ENCODE measurements at places on chromosomes 7 and 10.
A peak's percentile ranks its signal among the peaks of the same experiment; 100 is the strongest.

DNA sequence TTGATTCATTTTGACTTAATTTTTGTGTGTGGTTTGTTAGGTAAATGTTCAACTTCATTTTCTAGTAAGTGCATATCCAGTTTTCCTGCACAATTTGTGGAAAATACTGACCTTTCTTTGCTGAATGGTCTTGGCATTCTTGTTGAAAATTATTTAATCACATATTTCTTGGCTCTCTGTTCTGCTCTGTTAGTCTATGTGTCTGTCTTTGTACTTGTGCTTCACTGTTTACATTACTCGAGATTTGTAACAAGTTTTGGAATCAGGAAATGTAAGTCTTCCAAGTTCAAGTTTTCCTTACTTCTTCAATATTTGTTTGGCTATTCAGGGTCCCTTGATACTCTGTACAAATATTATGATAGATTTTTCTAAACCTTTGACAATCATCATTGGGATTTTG is 838.2 kb upstream of the POM121L12 start:
- DNase-seq = no peak

- peak; percentile 66 for DNase-seq
Measured at GRCh38 chr10:22824984-22825383, 102.9 kb upstream of the ARMC3 start.

DNA sequence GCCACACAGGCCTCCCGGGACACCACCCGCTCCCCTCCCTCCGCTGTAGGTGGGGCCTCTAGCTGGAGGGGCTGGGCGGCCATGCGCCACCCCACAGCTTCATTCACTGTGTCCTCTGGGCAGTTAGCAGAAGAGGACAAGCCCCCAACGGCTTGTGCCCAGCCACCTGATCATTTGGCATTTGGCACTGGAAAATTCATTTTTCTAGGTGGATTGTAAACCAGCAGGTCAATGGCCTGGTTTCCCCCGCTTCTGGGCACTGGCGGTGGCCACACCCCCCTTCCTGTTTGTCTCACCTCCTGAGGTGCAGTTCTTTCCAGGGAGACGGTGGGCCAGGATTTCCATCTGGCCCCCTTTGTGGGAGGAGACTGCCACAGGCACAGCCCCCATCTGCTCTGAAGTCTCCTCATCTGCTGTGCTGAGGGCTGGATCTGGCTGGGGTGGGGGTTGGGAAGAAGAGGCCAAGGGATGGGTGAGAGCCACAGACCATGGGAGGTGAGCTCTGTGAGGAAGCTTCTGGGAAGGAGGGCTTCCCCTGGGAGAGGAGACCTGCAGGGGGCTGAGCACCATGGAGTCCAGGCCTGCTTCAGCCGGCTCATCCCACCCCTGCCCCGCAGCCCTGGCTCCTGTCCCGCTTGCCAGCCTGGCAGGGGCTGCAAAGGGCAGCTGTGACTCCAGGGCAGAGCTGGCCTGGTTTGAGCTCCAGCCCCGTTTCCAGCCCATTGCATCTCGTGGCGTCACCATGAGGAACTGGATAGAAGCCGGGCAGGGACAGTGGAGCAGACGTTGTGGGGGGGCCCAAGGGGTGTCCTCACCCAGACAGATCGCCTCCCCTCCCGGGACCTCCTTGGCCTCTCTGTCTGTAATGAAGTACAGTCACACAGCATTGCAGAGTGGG is 40.1 kb upstream of the SLC29A3 start:
- no peak for DNase-seq

- DNase-seq = no peak
Measured at GRCh38 chr7:49424109-49424508, 349.3 kb upstream of the VWC2 start.

DNA sequence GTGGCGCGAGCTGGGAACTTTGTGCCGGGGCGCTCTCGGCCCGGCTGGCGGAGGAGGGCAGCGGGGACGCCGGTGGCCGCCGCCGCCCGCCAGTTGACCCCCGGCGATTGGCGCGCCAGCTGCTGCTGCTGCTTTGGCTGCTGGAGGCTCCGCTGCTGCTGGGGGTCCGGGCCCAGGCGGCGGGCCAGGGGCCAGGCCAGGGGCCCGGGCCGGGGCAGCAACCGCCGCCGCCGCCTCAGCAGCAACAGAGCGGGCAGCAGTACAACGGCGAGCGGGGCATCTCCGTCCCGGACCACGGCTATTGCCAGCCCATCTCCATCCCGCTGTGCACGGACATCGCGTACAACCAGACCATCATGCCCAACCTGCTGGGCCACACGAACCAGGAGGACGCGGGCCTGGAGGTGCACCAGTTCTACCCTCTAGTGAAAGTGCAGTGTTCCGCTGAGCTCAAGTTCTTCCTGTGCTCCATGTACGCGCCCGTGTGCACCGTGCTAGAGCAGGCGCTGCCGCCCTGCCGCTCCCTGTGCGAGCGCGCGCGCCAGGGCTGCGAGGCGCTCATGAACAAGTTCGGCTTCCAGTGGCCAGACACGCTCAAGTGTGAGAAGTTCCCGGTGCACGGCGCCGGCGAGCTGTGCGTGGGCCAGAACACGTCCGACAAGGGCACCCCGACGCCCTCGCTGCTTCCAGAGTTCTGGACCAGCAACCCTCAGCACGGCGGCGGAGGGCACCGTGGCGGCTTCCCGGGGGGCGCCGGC is 870 bp downstream of the FZD1 start:
- peak; percentile 74 for DNase-seq

DNA sequence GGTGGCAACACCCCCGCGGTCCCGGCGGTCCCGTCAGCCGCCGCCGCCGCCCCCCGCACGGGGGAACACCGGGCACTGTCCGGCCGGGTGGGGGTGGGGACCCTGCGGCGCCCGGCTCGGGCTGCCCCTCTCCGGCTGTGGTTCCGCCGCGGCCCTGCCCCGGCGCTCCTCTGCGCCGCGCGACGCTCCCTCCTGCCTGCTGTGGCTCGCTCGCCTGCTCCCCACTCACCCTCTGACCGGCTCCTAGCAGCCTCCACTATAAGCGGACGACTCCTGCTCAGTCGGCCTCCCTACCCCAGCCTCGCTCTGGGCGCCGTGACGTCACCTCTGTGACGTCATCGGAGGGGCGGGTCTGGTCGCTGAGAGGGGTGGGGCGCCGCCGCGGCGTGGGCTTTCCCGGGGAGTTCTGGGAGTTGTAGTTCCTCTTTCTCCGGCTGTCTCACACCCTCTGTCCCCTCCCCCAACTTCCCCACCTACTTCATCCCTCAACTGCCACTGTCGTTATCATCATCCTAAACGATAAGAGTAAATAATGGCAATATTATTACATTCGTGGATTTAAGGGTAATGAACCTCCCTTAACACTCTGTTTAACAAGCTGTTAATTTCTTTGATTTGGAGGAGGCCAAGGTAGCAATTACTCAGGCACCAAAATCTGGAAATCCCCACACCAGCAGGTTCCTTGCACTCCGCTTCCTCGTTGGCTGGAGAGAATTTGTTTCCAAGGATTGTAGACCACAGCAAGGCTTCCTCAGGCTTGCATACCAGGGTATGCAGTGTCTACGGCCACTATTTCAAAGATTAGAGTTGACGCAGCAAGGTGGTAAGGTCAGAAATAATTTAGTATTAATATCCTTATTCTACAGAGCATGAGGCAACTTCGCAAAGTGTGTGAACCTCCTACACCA is at the start of gene UBE2H:
Gene UBE2H (minus strand): TSS at position 308 of the 908 bp plus-strand sequence. CDS start 405 bp downstream, outside the sequence.
- DNase-seq = peak; percentile 87

Measured in EH (cell line).